GM18507 (cell line): ENCODE measurements at places on chromosomes 3 and 15.

DNA sequence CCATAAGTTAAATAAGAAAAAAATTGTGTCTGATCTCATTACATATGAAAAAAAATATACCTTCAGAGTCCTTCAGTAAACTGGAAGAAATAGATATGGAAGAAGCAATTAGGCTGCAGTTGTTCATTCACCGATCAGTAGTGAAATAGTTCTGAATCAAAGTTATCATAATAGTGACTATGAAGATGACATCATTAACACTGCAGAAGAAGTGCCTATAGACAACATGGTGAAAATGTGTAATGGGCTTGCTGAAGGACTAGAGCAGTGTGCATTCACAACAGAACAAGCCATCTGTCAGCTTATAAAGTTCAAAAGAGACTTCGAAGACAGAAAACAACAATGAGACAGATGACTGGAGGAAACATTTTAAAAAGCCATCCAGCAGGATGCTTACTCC is 144.5 kb downstream of the NAALADL2 start:
- no peak for DNase-seq

- DNase-seq: no peak
These were observed 66.5 kb downstream of the RBMS3 start for GRCh38 chr3:29347412-29347811.

GRCh38 chr15:71651750-71652186 is 158.6 kb upstream of the NR2E3 start:
- no peak for DNase-seq

- no peak for DNase-seq
These were observed 18.1 kb upstream of the SLC7A14 start for GRCh38 chr3:170603770-170604510.
